ENCODE measurements at places on chromosomes 13 and 19.
A peak's percentile ranks its signal among the peaks of the same experiment; 100 is the strongest.

GRCh38 chr13:46668931-46669525, 116.1 kb downstream of the LRCH1 start:
- no peak for DNase-seq

DNA sequence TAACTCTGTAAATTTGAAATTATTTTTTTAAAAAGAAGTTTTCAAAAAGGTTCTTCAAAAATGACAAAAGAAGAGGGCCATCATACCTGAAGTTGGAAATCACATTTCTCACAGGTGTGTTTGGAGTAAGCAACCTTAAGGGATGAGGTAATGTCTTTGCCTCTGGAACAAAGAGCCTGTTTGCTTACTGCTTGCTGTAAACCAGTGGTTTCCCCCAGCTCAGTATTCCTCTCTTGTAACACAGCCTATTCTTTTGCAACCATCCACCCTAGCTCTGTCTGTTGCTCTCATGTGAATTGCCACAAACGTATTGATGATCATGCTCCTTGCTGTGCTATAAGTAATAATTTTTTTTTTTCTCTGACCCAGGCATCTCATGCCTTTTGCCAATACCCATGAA, 38.1 kb downstream of the UCHL3 start:
- no peak for DNase-seq

DNA sequence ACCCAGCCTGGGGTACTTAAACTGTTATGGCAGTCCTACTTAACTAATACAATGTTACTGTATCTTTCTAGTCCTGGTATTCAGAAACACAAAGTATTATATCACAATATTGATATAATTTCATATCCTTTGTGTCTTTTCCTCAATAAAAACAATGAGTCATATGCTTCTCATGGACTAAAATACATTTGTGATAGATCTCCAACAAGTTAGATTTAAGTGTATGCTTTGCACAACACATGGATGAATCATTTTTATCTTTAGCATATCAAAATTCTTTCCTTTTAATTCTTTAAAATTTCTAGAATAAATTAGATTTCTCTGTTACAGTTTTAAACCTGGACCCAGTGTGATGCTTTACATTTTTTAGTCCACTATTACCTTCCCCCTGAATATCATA, 1357.8 kb upstream of the ATXN8OS start:
- no peak for DNase-seq

DNA sequence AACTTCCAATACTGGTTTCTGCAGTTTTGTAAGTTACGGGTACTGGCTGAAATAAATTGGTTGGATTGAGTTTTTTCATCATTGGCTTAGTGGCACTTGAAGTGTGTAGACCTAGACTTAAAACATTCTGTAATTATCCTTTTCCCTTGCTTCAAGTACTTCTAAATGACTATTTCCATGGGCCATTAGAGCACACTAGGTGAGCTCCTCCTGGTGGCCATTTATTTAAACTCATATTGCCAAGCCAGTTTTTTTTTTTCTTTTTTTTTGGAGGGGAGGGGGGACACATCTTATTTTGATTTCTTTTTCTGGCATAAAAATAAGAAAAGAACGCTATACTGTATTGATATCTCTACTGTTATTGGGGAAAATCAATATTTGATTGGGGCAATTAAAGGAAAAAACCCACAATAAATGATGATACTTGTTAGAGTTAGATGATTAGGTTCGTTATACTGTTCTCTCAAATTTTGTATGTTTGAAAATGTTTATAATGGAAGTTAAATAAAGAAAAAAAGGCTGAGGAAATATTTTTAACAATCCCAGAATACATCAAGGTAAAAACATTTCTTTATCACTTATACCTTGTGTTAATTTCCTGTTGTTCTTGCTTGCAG, 82.9 kb downstream of the PDS5B start:
- DNase-seq: no peak

DNA sequence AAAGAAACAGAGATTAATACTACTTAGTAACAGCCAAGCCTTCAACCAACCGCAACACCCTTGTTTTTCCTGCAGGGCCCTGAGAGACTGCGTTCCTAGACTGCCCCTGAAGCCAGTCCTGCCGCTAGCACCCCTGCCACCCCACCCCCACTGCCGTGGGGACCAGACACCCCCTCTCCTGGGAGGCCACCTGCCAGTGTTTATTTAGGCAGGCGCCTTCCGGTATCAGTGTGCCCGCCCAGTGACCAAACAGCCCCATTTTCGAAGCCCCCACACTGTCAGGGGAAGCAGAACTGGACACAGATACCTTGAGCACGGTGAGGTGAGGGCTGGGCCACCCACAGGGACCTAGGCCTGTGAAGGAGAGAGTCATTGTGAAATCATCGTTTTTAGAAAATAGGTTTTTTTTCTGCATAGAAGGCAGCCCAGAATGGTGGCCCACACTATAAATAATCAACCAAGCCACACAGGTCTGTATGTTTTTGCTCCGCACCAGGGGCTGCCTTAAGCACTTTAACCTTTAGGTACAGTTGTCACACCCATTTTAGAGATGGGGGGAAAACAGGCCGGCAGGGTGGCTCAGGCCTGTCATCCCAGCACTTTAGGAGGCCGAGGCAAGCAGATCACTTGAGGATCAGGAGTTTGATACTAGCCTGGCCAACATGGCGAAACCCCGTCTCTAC, 3.5 kb upstream of the TLE5 start:
- DNase-seq: no peak

GRCh38 chr19:32566246-32566830, 14.7 kb upstream of the PDCD5 start:
- DNase-seq: peak; percentile 46

- DNase-seq: no peak
Measured at GRCh38 chr19:41895745-41896580, 13.0 kb downstream of the ARHGEF1 start.

GRCh38 chr13:99661791-99662190, 160.5 kb downstream of the TM9SF2 start:
- no peak for DNase-seq

- no peak for DNase-seq
Measured at GRCh38 chr13:45683701-45684100, 18.4 kb upstream of the CBY2 start.

DNA sequence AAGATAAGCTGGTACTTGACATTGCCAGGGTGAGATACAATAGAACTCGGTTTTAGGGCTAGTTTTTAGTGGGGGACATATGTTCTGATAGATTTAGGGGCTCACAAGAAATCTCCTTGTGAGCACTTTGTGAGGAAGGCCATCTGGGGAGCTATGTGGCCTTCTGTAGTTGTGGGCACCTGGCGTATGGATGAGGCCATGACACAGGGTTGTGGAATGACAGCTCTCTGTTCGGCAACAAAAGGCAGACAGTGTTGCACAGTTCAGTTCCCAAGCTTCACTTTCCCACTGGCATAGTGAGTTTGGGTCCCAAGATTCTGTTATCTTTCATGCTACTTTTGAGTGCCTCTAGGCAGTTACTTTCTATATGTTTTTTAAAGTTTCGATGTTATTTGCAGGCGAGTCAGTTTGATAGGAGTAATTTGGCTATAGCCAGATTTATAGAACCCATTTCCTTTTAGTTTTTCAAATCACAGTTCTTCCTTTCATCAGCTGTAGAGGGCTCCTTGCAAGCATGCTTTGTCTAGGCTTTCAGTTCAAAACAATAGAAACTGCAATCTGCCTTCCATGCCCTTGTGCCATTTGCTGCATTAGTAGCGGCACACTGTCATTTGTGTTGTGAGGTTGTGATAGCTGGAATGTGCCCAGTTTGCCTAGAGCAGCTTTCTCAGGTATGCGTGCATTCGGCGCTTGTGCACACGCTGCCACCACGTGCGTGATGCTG, 70.6 kb upstream of the TEX29 start:
- no peak for DNase-seq

DNA sequence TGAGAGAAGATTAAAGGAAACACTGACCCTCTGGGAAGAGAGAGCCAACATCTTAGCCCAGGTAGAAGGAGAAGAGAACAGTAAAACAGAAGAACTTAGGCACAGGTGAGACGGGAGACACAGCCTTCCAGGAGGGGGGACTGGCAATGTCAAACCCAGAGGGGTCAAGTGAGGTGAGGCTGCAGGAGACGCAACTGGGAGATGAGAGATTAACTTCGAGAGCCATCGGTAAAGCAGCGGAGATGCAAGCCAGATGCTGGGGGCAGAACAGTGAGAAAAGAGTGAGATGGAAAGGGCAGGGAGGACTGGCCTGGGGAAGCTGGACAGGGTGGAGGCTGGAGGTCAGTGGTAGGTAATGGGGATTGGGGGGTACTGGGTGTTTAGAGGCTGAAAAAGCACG, 5.2 kb downstream of the INSR start:
- no peak for DNase-seq

- no peak for DNase-seq
Measured at GRCh38 chr13:68323124-68323523, 1093.0 kb upstream of the PCDH9 start.

DNA sequence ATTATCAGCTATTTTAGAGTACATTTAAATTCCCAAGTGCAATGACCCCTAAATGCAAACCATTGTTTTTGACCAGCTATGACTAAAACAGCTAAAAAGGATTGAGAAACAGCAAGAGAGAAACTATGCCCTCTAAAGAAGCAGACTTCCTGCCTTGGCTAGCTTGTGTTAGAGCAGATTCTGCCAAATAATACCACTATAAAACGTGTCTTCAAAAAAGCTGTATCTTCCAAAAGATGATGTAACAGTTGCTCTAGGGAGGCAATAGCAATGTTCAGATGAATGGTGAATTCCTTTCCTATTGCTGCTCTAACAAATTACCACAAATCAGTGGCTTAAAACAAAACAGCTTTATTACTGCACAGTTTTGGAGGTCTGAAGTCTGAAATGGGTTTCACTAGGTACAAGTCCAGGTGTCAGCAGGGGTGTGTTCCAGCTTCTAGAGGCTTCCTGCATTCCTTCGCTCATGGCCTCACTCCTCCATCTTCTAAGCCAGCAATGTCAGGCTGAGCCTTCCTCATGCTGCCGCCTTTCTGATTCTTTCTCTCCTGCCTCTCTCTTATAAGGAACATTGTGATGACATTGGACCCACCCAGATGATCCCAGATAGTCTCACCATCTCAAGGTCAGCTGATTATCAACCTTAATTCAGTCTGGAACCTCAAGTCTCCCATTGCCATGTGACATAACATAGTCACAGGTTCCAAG, 84.5 kb downstream of the LRRC63 start:
- DNase-seq: no peak

DNA sequence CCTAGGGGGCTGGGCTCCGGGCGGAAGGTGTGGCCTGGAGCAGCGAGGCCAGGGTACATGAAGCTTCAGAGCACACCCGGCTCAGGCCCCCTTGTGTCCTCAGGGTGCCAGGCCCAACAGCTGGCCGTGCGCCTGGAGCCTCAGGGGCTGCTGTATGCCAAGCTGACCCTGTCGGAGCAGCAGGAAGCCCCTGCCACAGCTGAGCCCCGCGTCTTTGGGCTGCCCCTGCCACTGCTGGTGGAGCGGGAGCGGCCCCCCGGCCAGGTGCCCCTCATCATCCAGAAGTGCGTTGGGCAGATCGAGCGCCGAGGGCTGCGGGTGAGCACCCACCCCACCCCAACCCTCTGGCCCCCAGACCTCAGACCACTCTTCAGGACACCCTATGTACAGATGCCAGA, 3.2 kb downstream of the SYDE1 start:
- DNase-seq: no peak

DNA sequence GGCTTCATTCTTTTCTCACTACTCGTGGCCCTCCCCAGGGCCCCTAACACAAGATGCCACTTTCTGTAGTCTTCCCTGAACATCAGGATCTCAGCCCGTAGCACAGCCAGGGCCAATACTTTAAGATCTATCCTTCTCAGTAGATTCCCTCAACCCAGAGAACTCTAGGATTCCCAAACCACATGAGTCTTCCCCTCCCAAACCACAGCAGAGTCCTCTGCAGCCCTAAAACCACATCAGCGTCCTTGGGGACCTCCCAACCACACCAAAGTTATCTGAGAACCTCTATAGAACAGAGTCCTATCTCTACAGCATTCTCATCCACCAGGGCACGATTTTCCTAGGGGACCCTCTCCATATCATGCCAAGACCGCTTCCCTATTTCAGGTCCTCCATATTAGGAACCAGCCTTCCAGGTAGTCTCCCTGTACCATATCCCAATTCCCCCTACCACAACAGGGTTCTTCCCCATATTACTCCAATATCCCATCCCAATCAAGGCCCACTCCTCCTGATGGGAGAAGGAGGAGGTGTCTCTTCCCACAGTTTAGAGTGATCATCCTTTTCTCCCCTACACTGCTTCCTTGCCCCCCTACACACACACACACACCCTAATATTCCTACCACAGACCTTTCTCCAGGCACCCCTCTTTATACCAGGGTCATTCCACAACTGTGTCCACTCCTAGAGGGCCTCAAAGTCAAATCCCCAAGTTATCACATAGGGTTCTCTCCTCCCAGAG, 1.4 kb downstream of the DYRK1B start:
- no peak for DNase-seq

DNA sequence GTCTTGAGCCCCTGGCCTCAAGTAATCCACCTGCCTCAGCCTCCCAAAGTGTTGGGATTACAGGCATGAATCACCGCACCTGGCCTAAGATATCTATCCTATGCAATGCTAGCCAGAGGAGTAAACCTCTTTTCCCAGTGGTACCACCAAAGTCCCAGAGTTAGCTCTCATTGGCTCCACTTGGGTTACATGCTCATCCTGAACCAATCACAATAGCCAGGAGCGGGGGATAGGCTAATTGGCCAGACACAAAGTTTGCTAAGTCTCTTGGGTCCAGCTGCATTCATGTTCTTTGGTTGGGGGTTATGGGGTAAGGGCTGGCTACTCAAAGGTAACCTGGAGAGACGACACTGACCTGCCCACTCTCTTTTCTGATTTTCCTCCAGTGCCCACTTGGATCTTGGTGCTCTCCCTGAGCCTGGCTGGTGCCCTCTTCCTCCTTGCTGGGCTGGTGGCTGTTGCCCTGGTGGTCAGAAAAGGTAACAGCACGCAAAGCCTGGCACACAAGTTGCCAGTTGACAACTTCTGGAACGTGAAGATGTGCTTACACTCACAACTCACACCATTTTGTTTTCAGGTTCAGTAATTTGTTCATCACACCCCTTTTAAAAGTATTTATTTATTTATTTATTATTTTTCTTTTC, 7.8 kb downstream of the C19orf38 start:
- DNase-seq: no peak

DNA sequence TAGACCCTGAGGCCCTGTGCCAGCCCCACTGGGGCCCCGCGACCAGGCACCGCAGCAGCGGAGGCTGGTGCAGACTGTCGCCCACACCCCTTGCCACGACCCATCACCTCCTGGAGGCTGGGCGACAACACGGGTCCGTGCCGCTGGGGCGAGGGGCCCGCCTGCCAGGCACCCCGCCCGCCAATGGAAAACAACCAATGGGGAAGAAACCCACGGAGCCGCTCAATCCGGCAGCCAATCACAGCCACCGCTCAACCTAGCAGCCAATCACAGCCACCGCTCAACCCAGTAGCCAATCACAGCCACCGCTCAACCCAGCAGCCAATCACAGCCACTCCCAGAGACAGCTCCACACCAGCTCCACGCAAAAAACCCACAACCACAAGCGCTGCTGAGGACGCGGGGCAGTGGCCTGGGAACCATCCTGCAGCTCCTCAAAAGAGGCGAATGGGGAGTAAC, 29.7 kb downstream of the GPX4 start:
- no peak for DNase-seq

GRCh38 chr19:40410030-40410389, 3.2 kb downstream of the PRX start:
- no peak for DNase-seq

- DNase-seq: no peak
Measured at GRCh38 chr19:41997121-41997850, 3.3 kb upstream of the ATP1A3 start.
